ENCODE measurements at places on chromosomes 11 and 22. TPM values are rescaled to one million over a fixed set of nuclear protein-coding genes. Genes with fewer than 3 reads are reported as not detected.

DNA sequence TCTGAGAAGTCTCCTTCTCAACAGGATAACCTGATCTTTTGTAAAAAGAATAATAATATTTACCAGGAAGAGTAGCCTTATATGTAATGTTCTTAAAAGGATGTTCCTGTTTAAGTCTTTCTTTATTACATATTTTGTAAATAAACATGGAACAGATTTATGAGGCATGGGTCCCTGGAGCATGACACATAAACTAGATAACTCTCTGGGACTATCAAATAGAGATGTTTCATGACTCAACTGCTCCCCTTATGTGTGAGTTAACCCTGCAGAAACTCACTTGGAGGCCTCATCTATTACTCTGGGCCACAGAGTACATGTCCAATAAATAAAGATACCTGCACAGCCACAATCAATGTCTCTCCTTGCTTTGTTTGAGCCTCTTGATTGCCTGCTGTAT, 64.6 kb downstream of the GDPD4 start:
- no peaks in the 10 kb centered on the region for H3K4me1 ChIP-seq
- no peak overlapping the region for H3K27ac ChIP-seq
- H3K36me3 ChIP-seq, result no peaks in the 10 kb centered on the region
- no peak overlapping the region for H3K4me3 ChIP-seq
- DNase-seq, result no peak

GRCh38 chr11:98955551-98955950, 65.2 kb upstream of the CNTN5 start:
- H3K36me3 ChIP-seq, result no peaks in the 10 kb centered on the region
- no peak overlapping the region for H3K4me3 ChIP-seq
- DNase-seq, result no peak
- H3K27me3 ChIP-seq, result no peaks in the 10 kb centered on the region
- H3K4me1 ChIP-seq, result no peaks in the 10 kb centered on the region

- H3K36me3 ChIP-seq, result no peaks in the 10 kb centered on the region
- no peaks in the 10 kb centered on the region for H3K27me3 ChIP-seq
- peak overlapping the region; percentile 92 for H3K27ac ChIP-seq
- DNase-seq, result peak; percentile 88
- H3K4me1 ChIP-seq, result peaks cover 10% of the 10 kb centered on the region
Measured at GRCh38 chr22:41285441-41285819, 557 bp downstream of the RANGAP1 start.

GRCh38 chr11:116808262-116809175, 14.6 kb downstream of the APOA4 start:
- no peak overlapping the region for H3K4me3 ChIP-seq
- H3K4me1 ChIP-seq, result no peaks in the 10 kb centered on the region
- H3K36me3 ChIP-seq, result no peaks in the 10 kb centered on the region
- H3K27ac ChIP-seq, result peak overlapping the region; percentile 66
- no peaks in the 10 kb centered on the region for H3K27me3 ChIP-seq

APOC3 gene
- 2.1 TPM for polyA plus RNA-seq

GRCh38 chr22:42313804-42314581, 43.5 kb upstream of the TCF20 start:
- peaks cover 9% of the 10 kb centered on the region for H3K4me1 ChIP-seq
- H3K4me3 ChIP-seq, result no peak overlapping the region
- no peak for DNase-seq

PANX3 gene
- not detected for polyA plus RNA-seq

GRCh38 chr11:72759468-72759985, 7.3 kb upstream of the ARAP1 start:
- H3K4me1 ChIP-seq, result peaks cover 4% of the 10 kb centered on the region
- H3K27ac ChIP-seq, result no peak overlapping the region
- no peak for DNase-seq
- H3K4me3 ChIP-seq, result no peak overlapping the region
- no peaks in the 10 kb centered on the region for H3K27me3 ChIP-seq

GRCh38 chr22:36589856-36590255, 60.9 kb upstream of the EIF3D start:
- no peak overlapping the region for H3K4me3 ChIP-seq
- no peak for DNase-seq
- H3K36me3 ChIP-seq, result no peaks in the 10 kb centered on the region
- H3K27ac ChIP-seq, result no peak overlapping the region
- peaks cover 74% of the 10 kb centered on the region for H3K27me3 ChIP-seq
- H3K4me1 ChIP-seq, result no peaks in the 10 kb centered on the region

SPI1 gene
- polyA plus RNA-seq, result 5.5 TPM

CCDC188 gene
- 1.1 TPM for polyA plus RNA-seq

DNA sequence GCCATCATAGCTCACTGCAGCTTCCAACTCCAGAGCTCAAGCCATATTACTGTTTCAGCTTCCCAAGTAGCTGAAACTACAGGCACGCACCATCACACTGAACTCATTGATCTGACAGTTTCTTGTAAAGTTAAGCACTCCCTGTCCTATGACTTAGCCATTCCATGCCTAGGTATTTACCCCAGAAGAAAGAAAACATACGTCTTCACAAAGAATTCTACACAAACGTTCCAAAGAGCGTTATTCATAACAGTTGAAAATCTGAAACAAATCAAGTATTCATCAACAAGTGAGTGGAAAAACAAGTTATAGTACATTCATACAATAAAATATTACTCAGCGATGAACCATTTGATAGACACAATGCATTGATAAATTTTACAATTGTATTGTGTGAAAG, 7.8 kb upstream of the NLRP10 start:
- no peak for DNase-seq
- no peak overlapping the region for H3K4me3 ChIP-seq
- no peak overlapping the region for H3K27ac ChIP-seq
- no peaks in the 10 kb centered on the region for H3K36me3 ChIP-seq
- H3K27me3 ChIP-seq, result no peaks in the 10 kb centered on the region

DERL3 gene
- polyA plus RNA-seq, result 4.5 TPM

DNA sequence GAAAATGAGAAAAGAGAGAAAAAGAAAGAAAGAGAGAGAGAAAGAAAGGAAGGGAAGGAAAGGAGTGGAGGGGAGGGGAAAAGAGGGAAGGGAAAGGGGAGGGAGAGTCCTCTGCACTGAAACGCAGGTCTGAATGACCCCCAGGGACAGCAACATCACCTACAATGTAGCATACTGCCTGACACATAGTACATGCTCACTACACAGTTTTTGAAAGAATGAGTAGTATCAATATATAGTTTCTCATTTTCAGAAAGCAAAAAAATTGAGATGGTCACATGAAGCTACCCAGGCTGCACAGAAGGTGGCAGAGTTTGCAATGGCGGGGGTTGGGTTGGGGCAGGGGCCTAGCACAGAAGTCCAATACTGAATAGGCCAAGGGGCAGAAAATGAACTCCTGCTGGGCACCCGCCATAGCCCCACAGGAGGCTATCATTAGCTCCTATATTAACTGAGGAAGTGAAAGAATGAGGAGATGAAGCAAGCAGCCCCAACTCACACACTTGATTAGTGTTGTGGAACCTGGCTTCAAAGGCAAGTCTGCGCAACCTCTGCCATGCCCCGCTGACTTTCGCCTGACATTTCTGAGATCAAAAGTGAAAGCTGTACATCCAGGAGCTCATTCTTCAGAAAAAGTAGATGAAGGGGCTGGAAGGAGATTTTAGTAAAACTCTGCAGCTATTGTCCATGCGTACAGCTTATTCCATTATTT, 241.2 kb upstream of the SYN3 start:
- no peak overlapping the region for H3K27ac ChIP-seq
- no peaks in the 10 kb centered on the region for H3K27me3 ChIP-seq
- H3K36me3 ChIP-seq, result peaks cover 6% of the 10 kb centered on the region
- DNase-seq, result no peak
- H3K4me1 ChIP-seq, result no peaks in the 10 kb centered on the region
- no peak overlapping the region for H3K4me3 ChIP-seq

SCGB1C1 gene
- polyA plus RNA-seq, result not detected

DNA sequence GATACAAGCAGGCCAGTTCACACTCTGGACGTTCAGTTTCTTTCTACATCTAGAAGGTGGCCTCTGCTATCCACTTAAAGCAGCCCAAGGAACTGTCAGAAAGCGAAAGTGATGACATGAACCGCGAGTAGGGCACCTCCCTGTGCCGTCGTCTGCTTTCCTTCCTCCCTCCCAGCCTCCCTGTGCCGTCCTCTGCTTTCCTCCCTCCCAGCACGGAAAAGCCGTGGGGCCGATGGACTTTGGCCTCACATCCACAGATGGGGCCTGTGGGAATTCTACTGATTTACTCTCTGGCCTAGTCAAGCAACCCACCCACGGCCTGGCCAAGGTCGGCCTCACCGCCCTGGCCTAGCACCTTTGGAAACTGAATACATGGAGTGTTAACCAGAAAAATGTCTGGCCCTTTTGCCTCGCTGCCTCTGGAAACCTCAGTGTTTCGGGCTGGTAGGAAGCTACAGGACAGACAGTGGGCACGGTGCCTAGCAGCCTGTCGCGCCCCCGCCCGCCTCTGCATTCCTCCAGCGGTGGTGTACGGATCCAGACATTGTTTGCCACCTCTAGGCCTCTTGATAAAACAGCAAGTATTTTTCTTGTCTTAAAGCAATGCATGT, 14.2 kb downstream of the PEX26 start:
- H3K27me3 ChIP-seq, result no peaks in the 10 kb centered on the region
- H3K4me3 ChIP-seq, result no peak overlapping the region
- no peak for DNase-seq
- no peaks in the 10 kb centered on the region for H3K4me1 ChIP-seq

DMC1 gene
- 5.5 TPM for polyA plus RNA-seq

GRCh38 chr22:50376085-50376651, 33.0 kb downstream of the PPP6R2 start:
- no peak overlapping the region for H3K27ac ChIP-seq
- peak; percentile 4 for DNase-seq
- no peak overlapping the region for H3K4me3 ChIP-seq

GRCh38 chr22:17064498-17065100, 20.2 kb upstream of the IL17RA start:
- peak overlapping the region; percentile 19 for H3K27ac ChIP-seq
- H3K4me3 ChIP-seq, result no peak overlapping the region
- H3K4me1 ChIP-seq, result peaks cover 29% of the 10 kb centered on the region

OR6A2 gene
- polyA plus RNA-seq, result not detected

CABP4 gene
- 2.3 TPM for polyA plus RNA-seq

PYGM gene
- 3.8 TPM for polyA plus RNA-seq

- DNase-seq, result peak; percentile 30
- peak overlapping the region; percentile 99 for H3K27ac ChIP-seq
- H3K4me1 ChIP-seq, result peaks cover 31% of the 10 kb centered on the region
- H3K4me3 ChIP-seq, result peak overlapping the region; percentile 93
- peaks cover 14% of the 10 kb centered on the region for H3K27me3 ChIP-seq
Measured at GRCh38 chr11:124799348-124800225, 619 bp downstream of the MSANTD2 start.

DNA sequence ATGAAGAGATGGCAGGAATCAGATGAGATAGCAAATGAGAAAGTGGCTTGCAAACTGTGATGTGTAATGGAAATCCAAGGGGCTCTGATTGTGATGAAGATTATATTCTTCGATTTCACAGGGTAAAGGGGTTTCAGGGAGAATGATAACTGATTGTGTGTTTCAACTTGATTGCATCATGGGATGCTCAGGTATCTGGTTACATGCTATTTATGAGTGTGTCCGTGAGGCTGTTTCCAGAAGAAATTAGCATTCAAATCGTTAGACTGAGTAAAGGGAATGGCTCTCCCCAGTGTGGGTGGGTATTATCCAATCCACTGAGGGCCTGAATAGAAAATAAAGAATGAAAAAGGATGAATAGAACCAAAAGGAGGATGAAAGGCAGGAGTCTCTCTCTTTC, 278.7 kb upstream of the LARGE1 start:
- no peak overlapping the region for H3K4me3 ChIP-seq
- no peaks in the 10 kb centered on the region for H3K27me3 ChIP-seq
- H3K36me3 ChIP-seq, result no peaks in the 10 kb centered on the region
- DNase-seq, result no peak
- H3K27ac ChIP-seq, result no peak overlapping the region
- no peaks in the 10 kb centered on the region for H3K4me1 ChIP-seq

DNA sequence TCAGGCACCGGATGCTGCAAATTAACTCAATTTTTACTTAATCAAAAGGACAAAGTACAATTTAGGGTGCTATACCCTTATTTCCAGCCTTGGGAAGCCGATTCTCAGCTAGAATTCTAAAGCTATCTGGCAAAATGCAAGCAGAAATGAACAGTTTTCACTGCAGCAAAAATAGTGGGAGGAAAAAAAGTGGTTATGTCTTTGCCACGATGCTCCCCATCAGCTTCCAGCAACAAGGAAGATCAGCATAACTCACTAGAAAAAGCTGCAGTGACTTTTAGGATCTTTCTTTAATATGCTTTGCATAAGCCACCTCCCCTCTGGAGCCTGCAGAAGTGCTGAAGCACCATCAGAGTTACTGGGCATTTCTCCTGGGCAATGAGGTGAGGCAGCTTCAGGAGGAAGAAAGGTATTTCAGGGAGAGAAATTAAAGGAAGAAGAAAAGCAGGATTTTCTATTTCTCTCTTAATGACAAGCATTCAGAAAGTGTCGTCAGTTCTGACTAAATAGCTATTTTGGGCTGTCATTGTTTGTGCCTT, 702.9 kb downstream of the DLG2 start:
- no peaks in the 10 kb centered on the region for H3K36me3 ChIP-seq
- no peak overlapping the region for H3K27ac ChIP-seq
- H3K27me3 ChIP-seq, result no peaks in the 10 kb centered on the region
- DNase-seq, result no peak
- no peak overlapping the region for H3K4me3 ChIP-seq

DNA sequence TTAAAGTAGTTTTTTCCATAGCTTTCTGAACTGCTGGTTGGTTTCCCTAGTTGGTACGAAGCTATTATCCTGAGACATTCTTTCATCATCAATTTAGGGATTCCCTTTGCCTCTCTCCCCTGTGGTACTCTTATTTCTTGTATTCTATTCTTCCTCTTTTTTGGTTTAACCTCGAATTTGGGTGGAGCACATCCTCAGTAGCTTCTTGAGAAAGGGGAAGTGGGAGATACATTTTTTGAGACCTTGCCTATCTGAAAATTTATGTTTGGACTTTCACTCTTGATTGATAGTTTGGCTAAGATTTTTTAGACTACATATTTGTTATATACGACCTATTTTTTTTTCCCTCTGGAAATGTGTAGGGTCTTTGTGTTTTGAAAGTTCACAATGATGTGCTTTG, 121.7 kb upstream of the ZBED5 start:
- H3K36me3 ChIP-seq, result no peaks in the 10 kb centered on the region
- no peaks in the 10 kb centered on the region for H3K27me3 ChIP-seq
- no peak overlapping the region for H3K27ac ChIP-seq
- DNase-seq, result no peak
- H3K4me1 ChIP-seq, result no peaks in the 10 kb centered on the region
- no peak overlapping the region for H3K4me3 ChIP-seq

DNA sequence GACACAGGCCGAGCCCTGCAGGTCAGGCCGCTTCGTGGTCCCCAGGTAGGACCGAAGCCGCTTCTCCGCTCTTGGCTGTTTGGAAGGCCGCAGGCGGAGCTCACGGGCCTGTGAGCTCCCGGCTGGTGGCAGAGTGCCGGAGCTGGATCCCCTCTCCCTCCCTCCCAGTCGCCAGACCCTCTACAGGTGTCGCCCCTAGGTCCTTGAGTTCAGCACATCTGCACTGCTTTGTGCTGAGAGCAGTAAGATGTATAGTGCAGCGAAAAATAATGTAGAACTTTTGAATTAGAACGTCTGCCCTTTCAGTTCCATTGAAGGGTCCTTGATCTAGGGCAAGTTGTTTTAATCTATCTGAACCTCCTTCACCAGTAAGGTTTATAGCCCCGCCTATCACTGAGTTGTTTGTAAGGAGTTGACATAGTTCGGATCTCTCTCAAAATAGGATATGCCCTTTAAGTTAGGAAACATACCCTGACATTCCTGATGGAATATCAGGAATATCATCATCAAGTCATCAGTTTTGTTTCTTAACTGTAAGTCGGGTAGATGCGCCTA, 419 bp downstream of the ANKRD49 start:
- peak overlapping the region; percentile 82 for H3K4me3 ChIP-seq
- no peak for DNase-seq
- no peaks in the 10 kb centered on the region for H3K36me3 ChIP-seq

GPHA2 gene
- not detected for polyA plus RNA-seq

CHST1 gene
- polyA plus RNA-seq, result 10.2 TPM

All from left lung (tissue), 14 donors.